ENCODE measurements at places on chromosomes 2 and 18.

DNA sequence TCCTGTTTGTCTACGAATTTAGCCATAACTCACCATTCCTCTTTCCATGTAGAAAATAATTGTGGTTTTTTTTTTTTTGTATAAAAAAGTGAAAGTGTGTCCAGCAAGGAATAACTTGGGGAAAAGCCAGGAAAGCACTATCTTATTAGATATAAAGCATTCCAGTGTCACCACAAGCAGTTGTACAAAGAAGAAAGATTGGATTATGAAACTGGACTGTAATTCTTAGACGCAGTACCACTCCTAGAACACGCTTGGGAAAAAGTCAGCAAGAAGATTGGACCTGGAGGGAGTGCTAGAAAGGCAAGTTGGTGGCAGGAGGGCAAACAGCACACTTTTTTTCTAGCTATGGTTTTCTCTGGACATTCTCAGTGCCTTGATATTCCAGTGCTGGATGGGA is 186.7 kb downstream of the PARD3B start:
- DNase-seq: peak; percentile 37

GRCh38 chr2:161424891-161425727 is 9.0 kb downstream of the TBR1 start:
- peak; percentile 15 for DNase-seq

DNA sequence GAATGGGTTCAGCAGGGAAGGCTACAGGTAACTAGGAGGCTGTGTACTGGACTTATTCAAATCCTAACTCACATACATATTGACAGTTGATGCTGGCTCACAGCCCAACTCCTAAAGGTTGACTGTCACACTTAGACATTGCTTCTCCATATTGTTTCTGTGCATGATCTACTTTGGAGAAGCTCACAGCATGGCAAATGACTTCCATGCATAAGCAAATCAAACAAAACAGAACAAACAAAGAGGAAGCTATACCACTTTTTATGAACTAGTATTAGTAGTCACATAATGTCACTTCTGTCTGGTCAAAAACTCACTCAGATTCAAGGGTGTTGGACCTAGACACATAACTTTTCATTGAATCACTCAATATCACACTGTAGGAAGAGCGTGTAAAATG is 43.8 kb upstream of the CDH19 start:
- DNase-seq: no peak

DNA sequence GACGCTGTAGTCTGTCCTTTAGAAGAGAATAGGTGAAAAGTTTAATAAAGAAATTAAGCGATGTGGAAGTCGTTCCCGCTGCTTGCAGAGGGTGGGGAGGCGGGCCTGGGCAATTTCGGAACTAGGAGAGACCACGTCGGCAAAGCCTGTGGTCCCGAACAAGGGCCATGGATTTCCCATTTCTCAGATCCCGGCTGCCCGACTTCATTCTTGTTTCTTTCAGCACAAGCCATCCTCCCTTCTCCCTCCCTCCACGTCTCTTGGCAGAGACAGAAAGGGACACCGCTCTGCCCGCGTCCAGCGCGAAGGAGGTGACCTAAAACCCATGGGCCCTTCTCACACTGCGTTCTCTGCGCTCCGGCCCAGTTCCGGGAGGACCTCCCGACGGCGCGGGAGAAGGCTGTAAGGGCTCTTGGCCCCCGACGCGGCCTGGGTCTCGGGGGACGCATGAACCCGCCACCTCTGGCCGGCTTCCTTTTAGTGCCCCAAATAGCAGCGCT is 2.2 kb upstream of the BCL2L11 start:
- no peak for DNase-seq

- no peak for DNase-seq
These were observed 45.7 kb upstream of the RAPH1 start for GRCh38 chr2:203580844-203581243.

GRCh38 chr2:20496076-20496872 is 49.4 kb downstream of the RHOB start:
- peak; percentile 43 for DNase-seq

GRCh38 chr2:145186303-145186702 is 666.4 kb upstream of the ZEB2 start:
- DNase-seq: no peak

DNA sequence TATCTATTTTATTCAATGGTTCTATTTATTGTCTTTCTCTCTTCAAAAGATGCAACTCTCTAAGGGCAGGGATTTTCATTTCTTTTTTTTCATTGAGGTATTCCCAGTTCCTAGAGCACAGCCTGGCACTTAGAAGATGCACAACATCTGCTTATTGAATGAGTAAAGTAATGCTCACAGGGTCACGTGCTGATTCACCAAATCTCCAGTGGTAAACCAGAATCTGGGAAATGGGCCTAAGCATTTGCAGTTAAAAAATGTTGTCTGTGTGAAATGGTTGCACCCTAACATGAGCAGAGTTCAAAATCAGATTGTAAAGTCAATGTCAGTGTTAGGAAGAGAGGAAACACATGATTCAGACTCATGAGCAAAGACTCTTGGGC is 15.8 kb downstream of the SLC8A1 start:
- DNase-seq: no peak

DNA sequence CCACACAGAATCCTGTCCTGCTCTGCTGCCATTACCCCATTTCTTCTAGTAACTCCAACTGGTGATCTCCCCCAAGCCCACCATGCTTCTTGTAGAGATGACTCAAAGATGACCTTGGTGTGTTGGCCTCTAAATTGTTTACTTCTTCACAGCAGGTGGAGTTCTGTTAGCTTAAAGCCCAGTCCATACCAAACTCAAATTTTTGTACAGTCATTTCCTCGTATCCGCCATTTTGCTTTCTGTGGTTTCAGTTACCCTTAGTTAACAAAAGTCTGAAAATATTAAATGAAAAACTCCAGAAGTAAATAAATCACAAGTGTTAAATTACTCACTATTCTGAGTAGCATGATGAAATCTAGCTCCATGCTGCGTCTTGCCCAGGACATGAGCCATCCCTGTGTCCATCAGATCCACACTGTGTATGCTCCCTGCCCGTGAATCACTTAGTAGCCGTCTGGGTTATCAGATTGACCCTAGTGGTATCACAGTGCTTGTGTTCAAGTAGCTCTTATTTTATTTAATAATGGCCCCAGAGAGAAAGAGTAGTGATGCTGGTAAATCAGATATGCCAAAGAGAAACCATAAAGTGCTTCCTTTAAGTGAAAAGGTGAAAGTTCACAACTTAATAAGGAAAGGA is 133.3 kb upstream of the NOL4 start:
- DNase-seq: no peak

DNA sequence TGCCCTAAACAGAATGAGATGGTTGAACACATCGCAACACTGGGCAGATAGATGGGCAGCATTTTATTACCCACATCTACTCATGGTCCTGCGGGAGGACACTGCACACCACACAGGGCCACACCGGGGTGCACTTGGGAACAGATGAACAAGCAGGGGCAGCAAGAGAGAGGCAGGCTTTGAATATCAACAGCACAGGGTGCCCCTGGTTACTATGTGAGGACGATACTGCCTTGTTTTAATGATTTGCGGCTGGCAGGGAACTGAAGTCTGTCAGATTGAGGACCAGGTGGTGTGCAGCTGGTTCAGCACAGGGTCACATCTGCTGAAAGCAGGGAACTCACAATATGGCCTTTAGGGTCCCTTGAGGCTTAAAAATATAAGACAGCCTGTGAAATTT is 195.7 kb downstream of the PIEZO2 start:
- no peak for DNase-seq

DNA sequence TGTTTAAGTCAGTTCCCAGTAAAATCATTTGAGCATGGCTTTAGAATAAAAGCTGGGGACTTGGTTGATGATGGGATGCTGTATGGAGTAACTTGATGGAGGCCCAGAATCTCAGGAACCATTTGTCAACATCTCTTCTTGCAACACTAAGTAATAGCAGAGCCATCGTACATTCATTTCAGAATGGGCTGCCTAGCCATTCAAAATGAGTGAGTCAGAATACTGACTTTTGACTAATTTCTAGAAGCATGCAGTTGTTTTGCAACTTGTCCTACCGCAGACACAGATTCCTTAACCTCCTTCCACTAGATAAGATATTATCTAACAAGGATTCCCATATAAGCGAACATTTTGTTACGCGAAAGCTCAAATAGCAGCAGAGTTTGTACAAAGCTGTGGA is 229.5 kb downstream of the CNTNAP5 start:
- peak; percentile 5 for DNase-seq

- DNase-seq: no peak
These were observed 133.6 kb downstream of the ALK start for GRCh38 chr2:29787473-29788465.

GRCh38 chr2:1773883-1774282 is 29.6 kb upstream of the PXDN start:
- no peak for DNase-seq

DNA sequence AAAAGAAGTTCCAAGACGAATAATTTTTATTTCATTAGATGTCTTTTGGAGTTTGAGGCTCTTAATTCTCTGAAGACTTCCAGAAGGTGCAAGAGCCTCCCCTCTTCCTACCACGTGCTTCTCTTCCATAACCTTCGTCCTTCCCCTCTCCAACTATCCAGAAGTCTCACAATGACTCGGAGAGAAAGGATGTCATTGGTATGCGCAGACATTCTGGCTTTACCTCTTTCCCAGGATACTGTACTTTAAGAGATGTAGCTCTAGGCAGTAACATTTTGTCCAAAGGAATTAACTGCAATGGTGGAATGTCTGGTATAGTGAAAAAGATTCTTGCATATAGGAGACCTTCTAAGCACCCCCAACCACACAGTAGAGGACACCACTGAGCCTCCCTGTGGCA is 249.0 kb upstream of the OSR1 start:
- DNase-seq: no peak

- DNase-seq: peak; percentile 74
These were observed 132.6 kb downstream of the ACTR3 start for GRCh38 chr2:114022360-114023085.

DNA sequence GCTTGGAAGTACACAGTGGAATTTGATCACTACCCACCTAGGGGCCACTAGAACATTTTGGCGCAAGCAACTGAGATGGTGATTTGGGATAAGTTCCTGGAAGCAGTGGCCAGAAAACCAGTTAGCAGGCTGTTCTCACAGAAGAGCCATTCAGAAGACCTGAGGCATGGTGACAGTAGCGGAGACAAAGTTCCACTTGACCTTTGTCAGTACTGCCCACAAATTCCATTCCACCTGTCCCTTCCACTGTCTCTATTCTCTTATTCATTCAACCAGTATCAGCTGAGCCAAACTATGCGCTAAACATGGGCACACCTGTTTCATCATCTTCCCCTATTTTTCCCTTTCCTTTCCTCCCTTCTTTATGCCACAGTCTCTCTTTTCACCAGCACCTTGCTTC is 59.2 kb upstream of the PPP1CB start:
- no peak for DNase-seq

GRCh38 chr2:16840496-16841172 is 175.0 kb upstream of the CYRIA start:
- DNase-seq: no peak

- DNase-seq: no peak
These were observed 895.0 kb upstream of the FSHR start for GRCh38 chr2:50049267-50049666.

DNA sequence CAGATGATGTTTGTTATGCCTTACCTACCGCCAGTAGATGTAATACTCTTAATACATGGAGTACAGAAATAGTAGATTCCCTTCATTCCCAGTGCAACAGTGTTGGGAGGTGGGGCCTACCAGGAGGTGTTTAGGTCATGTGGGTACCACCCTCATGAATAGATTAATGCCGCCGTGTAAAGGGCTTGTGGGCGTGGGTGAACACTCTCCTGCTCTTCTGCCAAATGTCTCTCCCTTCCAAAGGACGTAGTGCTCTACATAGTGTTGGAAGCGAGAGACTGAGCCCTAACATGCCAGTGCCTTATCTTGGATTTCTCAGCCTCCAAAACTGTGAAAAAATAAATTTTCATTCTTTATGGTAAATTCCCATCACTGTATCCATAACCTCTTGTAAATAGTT is 30.1 kb downstream of the PLEKHA3 start:
- no peak for DNase-seq

- no peak for DNase-seq
These were observed 79.6 kb downstream of the MMADHC start for GRCh38 chr2:149507974-149508373.

- DNase-seq: no peak
These were observed 21.1 kb downstream of the PCARE start for GRCh38 chr2:29053223-29053622.

- DNase-seq: no peak
These were observed 10.3 kb downstream of the TUBB6 start for GRCh38 chr18:12318334-12318697.

DNA sequence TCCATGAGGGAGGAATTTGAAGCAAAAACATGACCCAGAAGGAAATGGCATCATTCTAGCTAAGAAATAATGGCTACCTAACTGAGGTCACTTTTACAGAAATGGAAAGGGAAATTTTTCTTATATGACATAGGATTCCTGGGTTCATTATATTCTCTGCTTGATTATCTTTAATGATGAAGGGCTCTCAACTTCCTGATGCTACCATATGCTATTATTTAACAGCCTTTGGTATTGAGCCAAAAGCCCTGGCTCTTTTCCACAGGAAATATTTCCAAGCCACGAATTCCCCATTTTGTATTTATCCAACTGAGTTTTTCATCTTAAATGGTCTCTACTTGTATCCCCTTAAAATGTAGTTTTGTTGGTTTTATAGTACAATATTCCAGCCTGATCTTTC is 63.2 kb upstream of the NPAS2 start:
- DNase-seq: peak; percentile 47
